Activated naive CD4-positive, alpha-beta T cell (primary cell): ENCODE measurements at places on chromosomes 16 and 17.

GRCh38 chr17:66281661-66282369 lies 20.6 kb upstream of the PRKCA start:
- no peak for DNase-seq

GRCh38 chr16:89815639-89816348 lies 653 bp downstream of the FANCA start:
- no peak for DNase-seq

- no peak for DNase-seq
These were observed 5.3 kb downstream of the HMOX2 start for GRCh38 chr16:4481526-4481925.

DNA sequence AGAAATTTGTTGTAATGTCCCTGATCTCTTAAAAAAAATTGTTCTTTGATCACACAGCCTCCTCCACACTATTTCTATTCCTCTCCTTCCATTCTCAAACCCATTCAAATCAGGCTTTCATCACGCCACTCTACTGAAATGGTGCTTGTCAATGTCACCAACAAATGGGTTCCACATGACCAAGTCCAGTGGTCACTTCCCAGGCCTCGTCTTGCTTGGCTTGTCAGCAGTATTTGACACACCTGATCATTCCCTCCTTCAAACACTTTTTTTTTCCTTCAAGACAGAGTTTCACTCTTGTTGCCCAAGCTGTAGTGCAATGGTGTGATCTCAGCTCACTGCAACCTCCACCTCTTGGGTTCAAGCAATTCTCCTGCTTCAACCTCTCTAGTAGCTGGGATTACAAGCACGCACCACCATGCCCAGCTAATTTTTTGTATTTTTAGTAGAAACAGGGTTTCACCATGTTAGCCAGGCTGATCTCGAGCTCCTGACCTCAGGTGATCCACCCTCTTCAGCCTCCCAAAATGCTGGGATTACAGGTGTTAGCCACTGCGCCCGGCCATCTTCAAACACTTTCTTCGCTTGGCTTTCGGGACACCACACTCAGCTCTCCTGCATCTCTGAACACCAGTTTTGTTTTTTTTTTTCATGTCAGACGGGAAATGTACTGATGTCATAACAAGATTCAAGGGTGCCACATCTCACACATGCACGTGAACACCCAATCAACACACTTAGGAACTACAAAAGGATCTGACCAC lies 18.3 kb downstream of the NQO1 start:
- DNase-seq, result no peak
